ENCODE measurements at places on chromosomes 11 and 22. TPM values are rescaled to one million over a fixed set of nuclear protein-coding genes. Genes with fewer than 3 reads are reported as not detected.

The ACRV1 gene
- not detected for total RNA-seq

The KDELR3 gene
- 15.4 TPM for total RNA-seq

The MED17 gene
- 18.2 TPM for total RNA-seq

The OR52I1 gene
- not detected for total RNA-seq

The A4GALT gene
- total RNA-seq = 12.3 TPM

The OR2AG2 gene
- not detected for total RNA-seq

The TLCD5 gene
- total RNA-seq = 2.6 TPM

The DBX1 gene
- not detected for total RNA-seq

The MMP3 gene
- total RNA-seq = 0.32 TPM

The OVOL1 gene
- not detected for total RNA-seq

The UFD1 gene
- 158 TPM for total RNA-seq

The PRDX5 gene
- 232 TPM for total RNA-seq

The SHANK3 gene
- 0.22 TPM for total RNA-seq

The TMEM121B gene
- total RNA-seq = 0.05 TPM

The MRGPRE gene
- total RNA-seq = not detected

- DNase-seq = no peak
These were observed 4.9 kb downstream of the HSD17B12 start for GRCh38 chr11:43685440-43685839.

GRCh38 chr11:128854841-128855240 is 12.3 kb downstream of the KCNJ1 start:
- DNase-seq = no peak

GRCh38 chr22:47167056-47167455 is 404.6 kb downstream of the TBC1D22A start:
- DNase-seq = no peak

- no peak for DNase-seq
These were observed 47.8 kb downstream of the BTBD10 start for GRCh38 chr11:13415201-13415600.

DNA sequence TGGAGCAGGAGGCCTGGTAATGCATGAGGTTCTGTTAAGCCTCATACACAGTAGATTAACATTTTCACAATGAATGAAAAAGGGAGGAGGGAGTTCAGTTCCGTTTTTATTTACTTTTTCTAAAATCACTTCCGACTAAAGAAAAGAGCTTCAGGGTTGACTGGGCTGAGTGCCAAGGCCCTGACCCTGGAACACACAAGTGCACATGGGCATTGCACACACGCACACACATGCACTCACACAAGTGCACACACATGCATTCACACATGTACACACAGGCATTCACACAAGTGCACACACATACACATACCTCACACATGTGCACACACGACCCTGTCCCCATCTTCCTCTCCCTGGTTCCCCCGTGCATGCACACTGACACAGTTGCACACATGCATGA is 303.3 kb downstream of the BRD1 start:
- DNase-seq = no peak

DNA sequence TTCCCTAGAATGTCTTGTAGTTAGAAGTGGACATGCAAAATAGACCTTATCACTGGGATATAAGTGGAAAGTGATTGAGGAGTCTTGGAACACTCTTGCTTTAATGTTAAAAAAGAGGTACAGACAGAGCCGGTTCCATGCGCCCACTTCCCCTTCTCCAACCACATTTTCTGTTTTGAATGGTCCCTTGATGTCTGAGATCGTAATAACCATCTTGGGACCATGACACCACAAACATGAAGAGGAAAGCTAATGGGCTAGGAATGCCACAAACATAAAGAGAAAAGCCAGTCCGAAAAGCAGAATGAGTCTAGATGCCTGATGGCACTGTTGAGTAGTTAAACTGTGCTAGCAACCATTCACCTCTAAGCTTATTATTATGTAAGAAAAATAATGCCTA is 54.8 kb upstream of the SPON1 start:
- DNase-seq = no peak

- DNase-seq = no peak
These were observed 4.3 kb upstream of the THY1 start for GRCh38 chr11:119427279-119427678.

- DNase-seq = no peak
These were observed 18.4 kb downstream of the DEUP1 start for GRCh38 chr11:93348930-93349329.

GRCh38 chr11:11449327-11449726 is 96.3 kb upstream of the CSNK2A3 start:
- no peak for DNase-seq

- DNase-seq = no peak
These were observed 21.3 kb upstream of the CACNG2 start for GRCh38 chr22:36724836-36725235.

DNA sequence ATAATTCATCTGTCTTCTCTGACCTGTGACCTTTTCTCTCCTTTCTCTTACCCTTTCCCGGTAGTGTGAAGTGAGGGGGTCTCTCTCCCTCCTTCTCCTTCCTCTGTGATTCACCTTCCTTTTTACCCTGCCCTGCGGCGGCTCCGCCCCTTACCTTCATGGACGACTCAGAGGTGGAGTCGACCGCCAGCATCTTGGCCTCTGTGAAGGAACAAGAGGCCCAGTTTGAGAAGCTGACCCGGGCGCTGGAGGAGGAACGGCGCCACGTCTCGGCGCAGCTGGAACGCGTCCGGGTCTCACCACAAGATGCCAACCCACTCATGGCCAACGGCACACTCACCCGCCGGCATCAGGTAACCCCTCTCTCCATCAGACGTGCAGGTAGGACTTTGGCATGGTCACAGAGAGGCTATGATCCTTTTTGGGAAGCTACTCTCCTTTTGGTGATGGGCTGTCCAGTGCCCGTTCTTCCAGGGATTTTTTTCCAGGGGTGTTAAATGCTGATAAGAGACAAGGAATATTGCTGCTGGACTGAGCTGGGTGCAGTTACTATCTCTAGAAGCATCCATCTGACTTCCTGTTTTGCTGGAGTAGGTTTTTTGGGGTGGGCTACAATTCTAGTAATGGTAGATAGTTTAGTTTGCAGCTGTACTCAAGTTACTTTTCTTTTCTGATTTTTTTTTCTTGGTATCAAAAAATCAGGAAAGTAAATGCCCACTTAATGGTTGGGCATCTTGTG is 29.9 kb downstream of the CTNND1 start:
- DNase-seq = no peak

DNA sequence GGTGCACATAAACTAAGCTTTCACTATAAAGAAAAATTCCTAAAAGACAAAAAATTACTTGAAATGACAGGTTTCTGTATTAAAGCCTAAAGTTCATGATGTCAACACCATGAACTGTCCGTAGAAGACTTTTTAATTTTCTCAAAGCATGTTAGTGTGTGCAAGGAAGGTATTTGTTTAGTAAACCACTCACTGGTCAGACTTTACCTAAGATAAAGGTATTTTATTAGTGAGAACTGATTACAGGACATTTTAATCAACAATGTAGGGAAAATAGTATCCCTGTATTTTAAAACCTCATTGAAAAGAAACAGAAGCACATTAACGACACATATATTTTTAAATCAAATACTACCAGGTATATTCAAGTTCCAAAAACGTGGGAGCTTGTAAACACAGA is 2.9 kb downstream of the PICALM start:
- no peak for DNase-seq

DNA sequence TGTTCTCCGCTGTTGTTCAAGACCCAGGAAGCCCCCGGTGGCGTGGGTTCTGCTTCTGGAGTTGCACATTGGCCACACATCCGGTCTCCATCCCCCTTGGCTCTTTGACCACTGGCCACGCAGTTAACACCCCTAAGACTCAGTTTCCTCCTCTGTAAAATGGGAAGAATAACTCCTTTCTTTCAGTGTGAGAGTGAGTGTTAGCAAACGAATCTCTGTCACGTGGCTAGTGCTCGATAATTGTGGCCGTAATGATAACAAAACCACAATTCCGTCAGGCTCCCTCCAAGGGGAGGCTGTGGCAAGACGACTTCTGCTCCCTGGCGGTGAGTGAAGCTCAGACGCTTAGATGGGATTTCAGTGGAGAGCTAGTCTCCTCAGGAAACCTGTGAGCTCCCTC is 315.2 kb upstream of the B3GAT1 start:
- no peak for DNase-seq

DNA sequence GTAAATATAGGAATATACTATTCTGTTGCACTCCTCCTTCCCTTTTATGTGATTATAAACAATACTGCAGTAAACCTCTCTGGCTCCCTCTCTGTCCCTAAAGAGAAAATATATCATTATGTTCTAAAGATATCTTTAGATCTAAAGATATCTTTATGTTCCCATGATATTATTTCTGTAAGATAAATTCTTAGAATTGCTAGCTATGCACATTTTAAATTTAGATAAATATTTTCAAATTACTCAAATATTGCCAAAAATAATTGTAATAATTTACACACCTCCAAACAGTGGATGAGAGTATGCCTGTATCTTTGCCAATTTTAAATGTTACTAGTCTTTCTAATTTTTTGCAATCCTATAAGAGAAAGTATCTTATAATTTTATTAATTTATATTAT is 10.3 kb upstream of the DEUP1 start:
- DNase-seq = no peak

DNA sequence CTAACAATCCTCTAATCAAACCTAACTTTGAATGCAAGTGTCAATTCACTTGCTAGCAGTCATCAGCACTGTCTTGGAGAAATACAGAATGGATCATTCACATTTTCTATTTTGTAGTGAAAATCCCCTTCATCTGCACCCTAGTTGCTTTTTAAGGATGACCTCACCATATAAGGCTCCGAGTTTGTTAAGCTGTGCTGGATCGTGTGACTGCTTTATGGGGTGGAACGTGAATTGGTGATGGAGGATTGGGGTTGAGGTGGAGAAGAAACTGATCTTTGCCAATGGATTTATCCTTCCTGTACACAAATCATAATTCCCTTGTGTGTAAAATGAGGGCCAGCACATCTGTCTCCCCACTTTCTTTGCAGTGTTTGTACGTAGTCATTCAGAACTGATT is 85.6 kb upstream of the TBCEL start:
- no peak for DNase-seq

- no peak for DNase-seq
These were observed at the start of gene CASP12 for GRCh38 chr11:104897891-104898684. TSS of gene CASP12 (minus strand) at chr11:104898460.

DNA sequence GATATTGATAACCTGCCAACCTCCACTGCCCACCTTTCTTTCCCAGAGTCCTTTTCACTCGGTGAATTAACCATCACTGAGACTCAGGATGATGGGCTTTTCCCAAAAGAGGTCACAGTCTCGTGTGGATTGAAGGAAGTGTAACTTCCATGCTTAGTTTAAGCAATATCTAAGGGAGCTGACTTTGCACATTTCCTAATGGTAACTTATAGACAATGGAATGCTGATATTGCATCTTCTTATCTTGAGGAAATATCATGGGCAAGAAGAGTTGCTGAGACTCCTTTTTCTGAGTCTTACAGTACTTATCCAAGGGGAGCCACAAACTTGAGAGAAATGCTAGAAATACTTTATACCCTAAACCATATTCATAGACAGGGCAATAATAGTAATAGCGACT is 8.8 kb downstream of the BARX2 start:
- no peak for DNase-seq

DNA sequence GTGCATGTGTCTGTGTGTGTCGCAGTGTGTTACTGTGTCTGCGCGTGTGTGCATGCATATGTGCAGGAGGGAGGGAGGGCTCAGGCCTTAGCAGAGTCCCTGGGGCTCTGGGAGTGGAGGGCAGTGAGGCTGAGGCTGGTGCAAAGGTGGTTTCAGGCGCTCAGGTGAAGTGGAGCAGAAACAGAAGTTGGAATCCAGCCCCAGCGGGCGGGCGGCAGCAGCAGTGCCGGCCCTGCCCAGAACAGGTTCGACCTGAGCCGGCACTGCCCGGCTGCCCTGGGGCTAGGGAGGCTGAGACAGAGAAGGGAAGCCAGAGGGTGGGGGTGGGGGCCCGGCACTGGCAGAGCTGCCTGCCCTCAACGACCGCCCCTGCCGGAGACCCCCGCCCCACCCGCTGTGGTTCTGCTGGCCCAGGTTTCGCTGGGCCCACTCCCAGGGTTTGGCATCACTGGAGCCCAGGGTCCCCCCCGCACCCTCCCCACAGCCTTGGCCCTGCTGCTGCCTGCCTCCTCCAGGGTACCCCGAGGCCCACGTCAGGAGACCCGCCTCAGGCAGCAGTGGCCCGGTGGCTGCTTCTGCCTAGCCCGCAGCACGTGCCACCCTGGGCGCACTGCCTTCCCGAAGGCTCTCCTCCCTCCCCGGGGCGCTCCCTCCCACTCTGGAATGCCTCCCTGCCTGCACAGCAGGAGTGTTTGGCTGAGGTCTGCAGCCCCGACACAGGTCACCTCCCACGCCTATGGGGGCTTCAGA is 13.3 kb downstream of the ASCL2 start:
- no peak for DNase-seq

- no peak for DNase-seq
These were observed 236.2 kb downstream of the LARGE1 start for GRCh38 chr22:33684087-33684486.

GRCh38 chr11:11572386-11572785 is 49.4 kb downstream of the GALNT18 start:
- no peak for DNase-seq

GRCh38 chr11:78560826-78561484 is 13.7 kb downstream of the NARS2 start:
- DNase-seq = peak; percentile 55

GRCh38 chr11:65773784-65774411 is 6.9 kb downstream of the AP5B1 start:
- no peak for DNase-seq

Data from SJSA1 (cell line).